ENCODE measurements at places on chromosomes 16 and 17. TPM values are rescaled to one million over a fixed set of nuclear protein-coding genes. Genes with fewer than 3 reads are reported as not detected.

ATP6V0A1 gene
- 51.9 TPM for total RNA-seq

UNC45B gene
- under 0.01 TPM for total RNA-seq

NHLRC4 gene
- total RNA-seq: 2.1 TPM

HBM gene
- not detected for total RNA-seq

SUPT6H gene
- total RNA-seq: 76.6 TPM

ENDOV gene
- 14.7 TPM for total RNA-seq

HS3ST2 gene
- total RNA-seq: 2.2 TPM

RPH3AL gene
- 21.0 TPM for total RNA-seq

CES1 gene
- 6.7 TPM for total RNA-seq

HIC1 gene
- 53.4 TPM for total RNA-seq

TLCD2 gene
- 4.6 TPM for total RNA-seq

C16orf92 gene
- total RNA-seq: not detected

TBC1D26 gene
- 0.23 TPM for total RNA-seq

LYRM9 gene
- total RNA-seq: 16.4 TPM

FOXF1 gene
- 69.7 TPM for total RNA-seq

C16orf89 gene
- 1.5 TPM for total RNA-seq

FBXW10 gene
- not detected for total RNA-seq

IRX5 gene
- not detected for total RNA-seq

ESRP2 gene
- total RNA-seq: 0.17 TPM

CDH15 gene
- total RNA-seq: 0.17 TPM

C1QL1 gene
- 8.7 TPM for total RNA-seq

TMEM11 gene
- 31.0 TPM for total RNA-seq

FN3KRP gene
- total RNA-seq: 17.0 TPM

MYLK3 gene
- total RNA-seq: 1.2 TPM

ZNF771 gene
- 24.4 TPM for total RNA-seq

TBC1D3B gene
- total RNA-seq: 2.1 TPM

TP53TG3C gene
- not detected for total RNA-seq

AFMID gene
- 29.6 TPM for total RNA-seq

GPR179 gene
- total RNA-seq: under 0.01 TPM

RRAD gene
- total RNA-seq: 46.9 TPM

ZKSCAN2 gene
- 5.3 TPM for total RNA-seq

JPT1 gene
- 16.3 TPM for total RNA-seq

TBC1D3H gene
- not detected for total RNA-seq

HYDIN gene
- 0.32 TPM for total RNA-seq

PRAC2 gene
- not detected for total RNA-seq

GH1 gene
- not detected for total RNA-seq

HOXB4 gene
- 3.5 TPM for total RNA-seq

PRSS33 gene
- total RNA-seq: not detected

PABPN1L gene
- total RNA-seq: not detected

ITGB4 gene
- 36.5 TPM for total RNA-seq
